Activated CD4-positive, CD25-positive, alpha-beta regulatory T cell treated with anti-CD3 and anti-CD28 coated beads, Interleukin-2, amount 50 U/mL, for 72 hours (primary cell): ENCODE measurements at places on chromosomes 3 and 15.

DNA sequence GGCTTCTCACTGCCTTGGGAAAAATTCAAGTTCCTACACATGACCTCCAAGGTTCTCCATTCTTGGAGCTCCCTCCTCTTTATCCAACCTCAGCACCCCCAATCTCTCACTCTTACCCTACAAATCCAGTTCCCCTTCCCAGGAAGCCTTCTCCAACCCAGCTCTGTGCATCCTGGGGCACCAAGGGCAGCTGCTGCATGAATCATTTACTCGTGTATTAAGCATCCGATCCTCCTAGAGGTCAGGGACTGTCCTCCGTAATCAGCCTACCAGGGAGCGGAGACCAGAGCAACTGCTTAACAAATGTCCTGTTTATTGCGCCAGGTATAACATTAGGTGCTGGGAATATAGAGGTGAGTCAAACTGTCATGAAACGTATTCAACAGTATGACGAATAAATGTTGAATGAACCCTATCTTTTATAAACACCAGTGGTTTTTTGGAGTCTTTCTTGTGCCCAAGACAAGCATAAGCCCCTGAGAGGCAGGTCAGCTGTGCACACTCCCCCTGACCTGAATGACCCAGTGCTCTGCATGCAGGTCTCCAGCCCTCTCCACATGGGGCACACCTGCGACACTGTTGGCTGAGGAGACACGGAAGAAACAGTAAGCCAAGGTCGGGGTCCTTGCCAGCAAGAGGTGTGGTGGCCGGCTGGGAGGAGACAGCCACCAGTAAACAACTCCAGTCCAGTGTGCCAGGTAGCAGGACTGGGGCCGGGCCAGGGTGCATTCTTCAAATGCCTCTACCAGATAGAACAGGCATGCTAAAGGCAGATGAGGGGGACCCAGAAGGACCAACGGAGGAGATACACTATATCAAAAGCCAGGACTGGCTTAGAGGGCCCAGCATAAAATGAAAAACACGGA is 27.6 kb downstream of the ANP32A start:
- no peak for DNase-seq

GRCh38 chr3:113898892-113899291 is 48.9 kb upstream of the ZDHHC23 start:
- DNase-seq, result no peak

GRCh38 chr3:144381607-144382006 is 410.0 kb downstream of the DIPK2A start:
- no peak for DNase-seq

- no peak for DNase-seq
Observed at GRCh38 chr3:185796431-185797107, 28.3 kb downstream of the IGF2BP2 start.

GRCh38 chr3:184377882-184378445 is at the start of gene THPO:
Gene THPO (minus strand): TSS chr3:184378207. CDS start chr3:184376259, 1,948 bp downstream.
- no peak for DNase-seq

DNA sequence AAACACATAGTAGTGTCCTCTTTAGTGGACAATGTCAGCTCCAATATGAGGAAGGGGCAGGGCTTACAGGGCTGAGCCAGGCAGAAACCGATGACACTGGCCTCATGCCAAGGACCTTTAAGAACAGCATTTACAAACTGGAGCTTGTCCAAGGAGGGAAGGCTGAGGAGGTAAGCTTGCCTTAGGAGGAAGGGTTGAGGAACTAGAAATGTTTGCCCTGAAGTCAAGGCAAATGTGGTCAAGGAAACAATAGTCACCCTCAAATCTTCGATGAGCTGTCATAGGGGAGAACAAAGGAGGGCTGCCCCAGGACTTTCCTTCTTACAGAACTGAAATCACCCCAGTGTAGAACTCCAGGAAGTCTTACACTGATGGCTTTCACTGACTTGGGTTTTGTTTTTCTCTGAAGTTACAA is 136.4 kb downstream of the LIPC start:
- DNase-seq, result no peak

- no peak for DNase-seq
Observed at GRCh38 chr3:5140230-5140621, 18.1 kb downstream of the ARL8B start.

DNA sequence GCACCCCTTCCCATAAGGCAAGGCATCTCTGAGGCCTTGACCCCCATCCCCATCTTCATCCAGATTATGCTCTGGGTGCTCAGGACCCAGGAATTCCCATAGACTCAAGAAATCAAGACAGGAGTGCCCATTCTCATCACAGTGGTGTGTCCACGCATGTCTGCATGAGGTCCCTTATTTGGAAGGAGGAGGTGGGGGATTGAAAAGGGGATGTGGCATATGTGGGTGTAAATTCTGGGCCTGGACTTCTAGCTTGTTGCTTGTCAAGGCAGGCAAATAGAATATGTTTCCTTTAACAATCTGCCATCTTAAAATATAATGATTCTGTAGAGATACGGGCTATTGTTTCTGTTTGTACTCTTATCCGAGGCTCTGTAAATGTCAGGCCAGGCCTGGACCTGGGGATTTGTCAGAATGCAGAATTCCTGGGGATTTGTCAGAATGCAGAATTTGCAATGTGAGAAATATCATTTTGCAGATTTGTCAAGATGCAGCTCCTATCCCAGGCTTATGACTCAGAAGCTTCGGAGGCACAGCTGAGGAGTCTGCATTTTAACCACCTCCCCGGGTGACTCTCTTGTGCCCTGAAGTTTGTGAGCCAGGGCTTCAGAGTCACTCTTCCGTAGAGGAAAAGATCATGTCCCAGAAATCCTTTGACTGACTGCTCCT is 157.8 kb downstream of the SV2B start:
- no peak for DNase-seq
